ENCODE measurements at places on chromosomes 11 and 22.
A peak's percentile ranks its signal among the peaks of the same experiment; 100 is the strongest.

DNA sequence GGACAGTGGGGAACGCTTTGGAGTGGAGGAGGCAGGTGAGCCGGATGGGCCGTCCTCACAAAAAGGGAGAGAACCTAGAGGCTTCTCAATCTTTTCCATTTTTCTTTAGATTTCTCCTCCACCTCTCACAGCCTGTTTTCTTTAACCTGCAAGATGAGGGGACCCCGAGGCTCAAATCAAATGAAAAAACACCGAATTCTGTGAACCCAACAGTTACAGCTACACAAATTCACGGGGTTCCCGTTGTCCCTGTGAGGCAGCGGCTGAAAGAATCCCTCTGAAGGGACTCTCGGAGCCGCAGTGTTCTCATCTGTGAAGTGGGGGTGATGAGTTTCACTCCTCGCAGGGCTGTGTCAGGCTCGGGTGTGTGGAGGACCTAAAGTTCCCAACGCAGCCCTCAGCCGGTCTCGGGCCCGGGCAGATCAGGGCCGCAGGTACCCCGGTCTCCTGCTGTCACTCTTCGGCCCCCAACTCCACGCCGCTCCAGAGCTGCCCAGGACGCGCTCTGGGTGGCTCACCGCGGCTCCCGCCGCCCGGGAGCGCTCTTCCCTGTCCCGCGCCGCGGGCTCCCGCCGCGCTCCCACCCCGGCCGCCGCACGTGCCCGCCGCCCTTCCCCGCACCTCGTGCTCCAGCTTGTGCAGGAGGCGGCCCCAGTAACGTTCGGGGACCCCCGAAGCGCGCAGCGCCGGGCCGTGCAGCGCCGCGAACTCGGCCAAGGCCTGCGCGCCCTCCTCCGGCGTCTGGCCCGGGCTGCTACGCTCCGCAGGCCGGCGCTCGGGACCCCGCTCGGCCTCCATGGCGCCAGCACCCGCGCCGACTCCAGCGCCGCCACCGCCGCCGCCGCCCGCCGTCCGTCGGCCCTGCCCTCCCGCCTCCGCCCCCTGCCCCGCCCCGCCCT lies at the start of gene TTLL12:
TSS of gene TTLL12 (minus strand) at position 863 of the 899 bp plus-strand sequence. CDS start at position 798, 65 bp downstream.
- peak; percentile 66 for DNase-seq

- peak; percentile 54 for DNase-seq
These were observed 41.3 kb upstream of the RDX start for GRCh38 chr11:110337570-110338193.

DNA sequence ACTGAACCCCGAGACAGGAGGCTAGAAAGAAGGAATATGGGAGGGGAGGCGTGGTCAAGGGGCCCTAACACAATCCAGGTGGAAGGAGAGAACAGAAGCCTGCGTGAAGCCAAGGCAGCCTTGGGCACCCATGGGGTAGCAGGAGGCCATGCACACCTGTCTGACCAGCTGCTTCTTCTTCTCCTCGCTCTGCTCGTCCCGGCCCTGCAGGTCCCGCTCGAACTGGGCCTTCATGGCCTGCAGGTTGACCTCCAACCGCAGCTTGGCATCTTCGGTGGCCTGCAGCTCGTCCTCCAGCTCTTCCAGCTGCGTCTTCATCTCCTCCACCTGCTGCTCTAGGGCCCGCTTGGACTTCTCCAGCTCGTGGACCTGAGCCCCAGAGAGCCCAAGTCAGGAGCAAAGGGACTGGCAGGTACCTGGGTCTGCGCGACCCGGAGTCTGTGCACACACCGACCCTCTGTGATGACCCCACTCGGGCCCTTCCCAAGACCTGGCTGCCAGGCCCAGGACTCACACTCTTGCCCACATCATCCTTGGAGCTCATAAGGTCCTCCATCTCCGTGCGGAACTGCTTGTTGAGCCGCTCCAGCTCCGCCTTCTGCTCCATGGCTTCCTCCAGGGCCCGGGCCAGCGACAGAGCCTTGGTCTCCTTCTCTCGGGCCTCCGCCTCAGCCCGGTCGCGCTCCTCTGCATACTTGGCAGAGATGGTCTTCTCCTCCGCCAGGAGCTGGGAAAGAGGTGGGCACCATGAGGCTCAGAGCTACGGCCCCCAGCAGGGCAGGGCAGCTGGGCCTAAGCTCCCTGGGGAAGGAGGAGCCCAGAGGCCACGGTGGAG lies 35.9 kb downstream of the APOL1 start:
- DNase-seq, result no peak

DNA sequence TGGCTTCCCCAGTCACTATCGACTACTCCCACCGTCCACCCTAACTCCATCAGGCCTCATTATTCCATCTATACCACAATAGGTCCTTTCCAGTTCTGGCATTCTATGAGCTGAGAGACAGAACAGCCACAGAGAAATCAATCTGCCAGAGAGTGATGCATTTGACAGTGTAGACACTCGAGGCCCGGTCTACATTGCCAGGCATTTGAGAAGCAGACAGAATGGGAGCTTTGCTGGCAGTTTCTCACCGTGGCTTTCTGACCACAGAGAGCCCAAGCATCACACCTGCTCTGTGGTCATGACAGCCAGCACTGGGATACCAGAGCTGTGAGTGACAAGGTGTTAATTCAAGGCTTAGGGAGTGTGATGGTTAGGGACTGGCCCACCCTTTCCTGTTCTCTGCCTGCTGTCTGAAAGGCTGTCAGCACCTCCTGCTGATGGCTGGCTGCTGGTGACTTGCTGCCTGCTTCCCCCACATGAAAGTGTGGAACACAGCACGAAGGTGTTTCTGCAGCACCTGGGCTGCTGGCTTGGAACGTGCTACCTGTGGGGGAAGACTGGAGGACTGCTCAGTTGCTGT lies 137.8 kb downstream of the KIRREL3 start:
- DNase-seq, result no peak

DNA sequence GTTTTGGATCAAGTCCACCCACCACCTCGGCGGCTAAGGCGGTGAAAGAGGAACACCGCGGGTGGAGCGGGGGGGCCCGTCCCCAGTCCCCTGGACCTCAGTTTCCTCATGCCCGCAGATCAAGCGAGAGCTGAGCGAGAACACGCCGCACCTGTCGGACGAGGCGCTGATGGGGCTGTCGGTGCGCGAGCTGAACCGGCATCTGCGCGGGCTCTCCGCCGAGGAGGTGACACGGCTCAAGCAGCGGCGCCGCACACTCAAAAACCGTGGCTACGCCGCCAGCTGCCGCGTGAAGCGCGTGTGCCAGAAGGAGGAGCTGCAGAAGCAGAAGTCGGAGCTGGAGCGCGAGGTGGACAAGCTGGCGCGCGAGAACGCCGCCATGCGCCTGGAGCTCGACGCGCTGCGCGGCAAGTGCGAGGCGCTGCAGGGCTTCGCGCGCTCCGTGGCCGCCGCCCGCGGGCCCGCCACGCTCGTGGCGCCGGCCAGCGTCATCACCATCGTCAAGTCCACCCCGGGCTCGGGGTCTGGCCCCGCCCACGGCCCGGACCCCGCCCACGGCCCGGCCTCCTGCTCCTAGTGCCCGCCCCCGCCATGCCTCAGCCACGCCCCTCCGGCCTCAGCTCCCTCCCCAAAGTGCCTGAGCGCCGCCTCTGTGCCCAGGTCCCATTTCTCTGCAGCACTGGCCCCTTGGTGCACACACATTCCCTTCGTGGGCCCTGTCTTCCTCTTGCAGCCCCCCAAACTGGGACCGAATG lies 12.7 kb downstream of the MAFF start:
- DNase-seq, result peak; percentile 76

DNA sequence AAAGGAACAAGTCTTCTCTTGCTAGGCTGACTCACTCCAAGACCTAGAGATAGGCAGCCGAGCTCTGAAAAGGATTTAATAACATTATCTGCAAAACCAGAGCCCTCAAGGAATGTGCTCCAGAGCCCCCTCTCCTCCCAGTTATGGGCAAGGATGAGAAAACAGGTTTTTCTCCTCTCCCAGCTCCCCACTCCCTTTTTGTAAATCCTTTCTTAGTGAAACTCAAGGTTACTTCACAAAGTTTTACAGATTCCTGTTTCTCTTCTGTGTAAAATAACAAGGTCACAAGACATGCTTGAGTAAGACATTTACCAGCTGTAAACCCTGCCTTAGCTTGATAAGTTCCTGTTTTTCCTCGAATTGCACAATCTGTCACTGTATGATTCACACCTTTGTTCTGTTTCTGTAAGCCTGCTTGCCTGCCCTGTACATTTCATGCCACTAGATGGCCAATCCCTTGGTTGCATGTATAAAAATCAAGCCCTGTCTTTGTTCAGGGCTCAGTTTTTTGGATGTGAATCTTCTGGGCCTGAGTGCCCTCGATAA lies 489.4 kb downstream of the KCNA4 start:
- DNase-seq, result peak; percentile 56

DNA sequence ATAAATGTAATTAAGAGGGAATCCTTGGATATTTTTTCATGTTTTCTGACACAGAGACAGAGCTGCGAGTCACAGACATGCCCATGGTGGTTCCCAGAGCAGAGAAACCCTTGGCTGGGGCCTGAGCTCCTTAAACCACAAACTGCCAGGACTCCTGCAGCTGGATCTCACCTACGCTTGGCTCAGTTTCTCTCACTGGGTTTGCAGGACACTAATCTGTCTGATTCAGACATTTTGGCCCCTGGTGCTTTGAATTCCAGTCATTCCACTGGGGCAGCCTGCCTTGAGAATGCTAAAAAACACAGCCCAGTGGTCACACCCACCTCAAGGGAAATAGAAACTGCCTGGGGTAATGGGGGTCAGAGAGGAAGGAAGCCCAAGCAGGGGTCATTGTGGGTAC lies 122.6 kb downstream of the CCDC81 start:
- peak; percentile 62 for DNase-seq

DNA sequence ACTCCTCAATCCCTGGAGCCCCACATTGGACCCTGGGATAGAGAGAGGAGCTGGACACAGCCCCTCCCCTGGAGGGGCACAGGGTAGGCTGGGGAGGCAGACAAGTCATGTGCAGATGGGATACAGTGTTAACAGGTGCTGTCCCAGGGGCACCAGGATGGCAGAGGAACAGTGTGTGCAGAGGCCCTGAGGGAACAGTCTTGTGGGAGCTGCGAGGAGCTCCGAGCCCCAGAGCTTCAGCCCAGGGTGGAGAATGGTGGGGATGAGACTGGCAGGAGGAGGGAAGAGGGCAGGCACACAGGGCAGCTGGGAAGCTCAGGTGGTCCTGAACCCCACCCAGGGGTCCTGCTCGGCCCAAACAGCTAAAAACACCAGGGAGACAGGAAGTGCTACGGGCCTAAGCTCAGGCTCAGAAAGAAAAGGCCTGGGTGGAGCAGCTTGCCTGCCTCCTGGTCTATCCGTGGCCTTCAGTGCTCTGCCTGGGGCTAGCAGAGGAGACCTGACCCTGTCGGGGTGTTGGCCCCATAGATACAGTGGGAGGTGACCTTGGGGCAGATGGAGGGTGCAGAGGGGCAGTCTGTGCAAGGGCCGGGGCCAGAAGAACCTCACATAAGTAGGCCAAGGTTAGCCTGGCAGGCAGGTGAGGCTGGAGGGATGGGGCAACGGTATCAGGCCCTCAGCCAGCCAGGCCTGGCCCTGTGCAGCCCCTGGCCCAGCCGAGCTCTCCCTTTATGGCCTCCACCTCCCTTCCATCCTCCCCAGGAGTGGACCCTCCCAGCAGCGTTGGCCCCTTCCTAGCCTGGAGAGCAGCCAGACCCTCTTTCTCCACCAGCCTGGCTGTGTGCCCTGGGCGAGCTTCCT lies 15.4 kb downstream of the CAPN5 start:
- DNase-seq, result no peak

GRCh38 chr22:41664490-41664889 lies 24.2 kb downstream of the SNU13 start:
- no peak for DNase-seq

- no peak for DNase-seq
These were observed 26.3 kb downstream of the MYBPC3 start for GRCh38 chr11:47326198-47326597.

GRCh38 chr11:34728609-34729008 lies 107.7 kb downstream of the EHF start:
- DNase-seq, result no peak

GRCh38 chr22:45291931-45292290 lies 7.2 kb downstream of the UPK3A start:
- DNase-seq, result no peak

GRCh38 chr11:72227316-72228228 lies 3.0 kb downstream of the INPPL1 start:
- no peak for DNase-seq

GRCh38 chr11:126334659-126335462 lies 20.6 kb upstream of the ST3GAL4 start:
- peak; percentile 72 for DNase-seq

GRCh38 chr11:8034604-8035190 lies 46.3 kb upstream of the TUB start:
- DNase-seq, result no peak

GRCh38 chr11:71562120-71562519 lies 3.2 kb upstream of the KRTAP5-10 start:
- peak; percentile 7 for DNase-seq

DNA sequence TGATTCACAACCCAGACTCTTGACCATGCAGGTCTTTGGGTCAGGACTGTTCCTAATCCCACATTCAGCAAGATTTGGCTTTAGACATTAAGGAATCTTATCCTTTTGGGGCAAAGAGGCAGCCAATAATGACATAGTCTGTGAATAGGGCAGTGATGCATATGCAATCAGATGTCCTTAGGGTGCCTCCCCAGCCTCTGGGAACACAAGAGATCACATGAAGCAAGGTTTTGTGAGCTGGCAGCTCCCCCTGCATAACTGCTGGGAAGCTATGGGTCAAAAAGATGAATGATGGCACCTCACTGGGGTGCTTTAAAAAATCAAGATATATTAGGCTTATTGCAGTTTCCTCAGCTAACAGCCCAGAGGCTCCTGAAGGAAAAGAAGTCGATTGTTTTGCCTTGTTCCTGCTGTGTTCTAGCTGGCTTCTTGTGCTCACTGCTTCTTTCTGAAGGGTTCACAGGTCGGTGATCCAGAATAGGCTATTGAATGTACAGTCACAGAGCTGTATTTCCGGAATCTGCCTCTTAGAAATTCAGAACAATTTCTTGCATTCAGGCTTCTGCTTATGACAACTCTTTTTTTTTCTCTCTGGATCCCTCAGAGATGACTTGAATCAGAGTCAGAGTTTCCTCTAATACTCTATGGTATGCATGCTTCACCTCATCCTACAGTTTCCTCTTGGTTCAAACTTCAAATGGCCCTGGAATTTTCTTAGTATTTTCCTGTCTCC lies 31.7 kb downstream of the INSC start:
- DNase-seq, result peak; percentile 18

- no peak for DNase-seq
These were observed 17.7 kb upstream of the SCGB1D1 start for GRCh38 chr11:62172294-62172693.
